Activated CD4-positive, alpha-beta T cell treated with anti-CD3 and anti-CD28 coated beads, Interleukin-2, amount 10 ng/mL, durations not matched to agents 24 days and 14 days (primary cell): ENCODE measurements at places on chromosomes 1 and 21.

GRCh38 chr1:53409695-53410094, 49.5 kb upstream of the DMRTB1 start:
- no peak for DNase-seq

- DNase-seq = no peak
These were observed 27.0 kb upstream of the PEX10 start for GRCh38 chr1:2439369-2439768.

- peak; percentile 94 for DNase-seq
These were observed 1.2 kb upstream of the TRAPPC3 start for GRCh38 chr1:36150296-36151133.

DNA sequence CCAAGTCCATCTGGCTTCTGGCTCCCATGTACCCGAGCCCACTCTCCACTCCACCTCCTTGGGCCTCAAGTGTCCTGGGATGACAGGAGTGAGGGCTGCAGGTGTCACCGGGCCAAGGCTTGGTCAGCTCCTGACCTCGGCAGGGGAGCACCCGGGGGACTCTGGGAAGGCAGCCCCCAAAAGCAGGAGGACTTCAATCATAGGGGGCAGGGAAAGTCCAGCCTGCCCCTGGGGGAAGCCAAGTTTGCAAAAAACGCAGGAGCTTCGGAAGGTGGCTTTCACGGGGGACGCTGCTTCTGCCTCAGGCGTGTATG, 56.8 kb downstream of the KCNAB2 start:
- no peak for DNase-seq

- DNase-seq = peak; percentile 61
These were observed 1.0 kb upstream of the TP73 start for GRCh38 chr1:3651026-3651929.

GRCh38 chr1:4561205-4561604, 93.2 kb upstream of the AJAP1 start:
- no peak for DNase-seq

DNA sequence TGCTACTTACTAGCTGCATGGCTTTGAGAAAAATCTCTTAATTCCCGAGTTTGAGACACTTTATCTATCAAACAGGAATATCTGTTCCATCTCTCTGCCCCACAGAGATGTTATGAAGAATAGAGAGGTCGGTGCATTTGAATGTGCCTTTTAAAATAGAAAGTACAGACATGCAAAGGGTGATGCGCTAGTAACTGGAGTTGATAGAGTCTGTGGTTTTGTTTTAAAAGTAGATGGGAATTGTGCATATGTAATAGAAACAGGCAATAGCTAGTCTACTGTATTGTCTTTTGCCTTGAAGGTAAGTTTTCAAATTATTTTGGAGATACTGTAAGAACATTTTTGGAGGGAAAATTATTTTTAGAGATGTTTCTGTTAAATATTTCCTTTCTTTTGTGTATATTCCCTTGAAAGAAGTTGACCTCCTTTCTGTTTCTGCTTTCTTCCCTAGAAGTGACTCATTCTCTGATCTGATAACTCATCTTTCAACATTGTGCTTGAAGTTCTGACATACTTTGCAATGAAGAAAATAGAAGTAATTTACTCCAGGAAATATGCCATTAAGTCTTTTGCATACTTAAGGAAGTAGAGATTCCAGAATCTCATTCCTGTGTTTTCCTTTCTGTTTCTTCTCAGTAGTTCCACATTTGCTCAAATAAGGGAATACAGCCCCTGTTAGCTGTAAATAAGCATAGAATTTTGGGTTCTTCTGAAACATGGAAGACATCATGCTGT, 151.6 kb downstream of the SDCCAG8 start:
- no peak for DNase-seq

DNA sequence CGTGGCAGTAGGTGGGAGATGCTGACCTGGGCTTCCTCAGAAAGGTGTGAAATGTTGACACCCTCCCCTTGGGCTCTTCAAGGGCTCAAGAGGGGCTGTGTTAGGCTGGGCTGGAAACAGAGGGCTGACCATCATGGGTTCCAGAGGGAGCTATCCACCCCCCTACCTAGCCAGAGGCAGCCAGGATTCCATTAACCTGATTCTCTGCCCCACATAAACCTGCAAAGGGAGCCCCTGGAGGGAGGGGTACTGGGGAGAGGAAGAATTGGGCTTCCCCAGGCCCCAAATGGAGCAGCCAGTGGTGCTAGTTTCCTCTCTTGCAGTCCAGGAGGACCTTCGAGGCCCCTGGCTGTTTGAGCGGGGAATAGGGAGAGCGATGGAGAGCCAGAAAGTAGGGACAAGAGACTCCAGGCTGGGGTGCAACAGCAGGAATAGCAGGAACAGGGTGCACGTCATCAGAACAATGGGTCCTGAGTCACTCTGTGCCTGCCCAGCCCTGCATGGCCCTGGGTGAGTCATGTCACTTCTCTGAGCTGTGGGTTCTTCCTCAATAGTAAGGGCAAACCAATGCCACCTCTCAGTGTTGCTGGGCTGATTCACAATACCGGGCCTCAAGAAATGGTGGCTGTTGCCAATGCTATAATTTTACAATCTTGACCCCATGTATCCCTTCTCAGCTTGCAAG, 121.2 kb downstream of the EPHB2 start:
- no peak for DNase-seq

- no peak for DNase-seq
These were observed 360.2 kb upstream of the PTBP2 start for GRCh38 chr1:96361271-96361856.
